ENCODE measurements at places on chromosomes 1 and 21.

- no peak for DNase-seq
Measured at GRCh38 chr1:19381261-19381660, 69.1 kb downstream of the SLC66A1 start.

GRCh38 chr1:20483833-20484518 lies 2.0 kb downstream of the CAMK2N1 start:
- DNase-seq, result no peak

GRCh38 chr1:202742496-202742895 lies 32.2 kb upstream of the SYT2 start:
- DNase-seq, result no peak

- DNase-seq, result no peak
Measured at GRCh38 chr1:5734996-5735395, 257.2 kb downstream of the NPHP4 start.

- no peak for DNase-seq
Measured at GRCh38 chr1:225534135-225534534, 106.3 kb upstream of the LBR start.

DNA sequence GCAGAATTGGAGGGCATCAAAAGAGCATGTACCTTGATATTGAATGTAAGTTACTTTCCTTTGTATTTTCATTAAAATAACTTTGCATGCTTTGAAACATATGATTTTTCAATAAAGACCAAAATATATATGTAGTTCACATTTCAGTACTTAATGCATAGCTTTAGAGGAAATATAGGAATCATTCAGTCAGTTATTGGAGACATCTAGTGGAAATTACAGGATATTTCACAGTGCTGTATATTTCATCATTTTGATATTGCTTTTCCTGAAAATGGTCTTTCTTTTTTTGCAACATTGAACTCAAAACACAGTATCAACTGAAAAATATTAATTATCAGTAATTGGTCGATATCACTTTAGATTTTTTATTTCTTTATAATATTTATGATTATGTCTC lies 375.8 kb downstream of the NCAM2 start:
- no peak for DNase-seq

DNA sequence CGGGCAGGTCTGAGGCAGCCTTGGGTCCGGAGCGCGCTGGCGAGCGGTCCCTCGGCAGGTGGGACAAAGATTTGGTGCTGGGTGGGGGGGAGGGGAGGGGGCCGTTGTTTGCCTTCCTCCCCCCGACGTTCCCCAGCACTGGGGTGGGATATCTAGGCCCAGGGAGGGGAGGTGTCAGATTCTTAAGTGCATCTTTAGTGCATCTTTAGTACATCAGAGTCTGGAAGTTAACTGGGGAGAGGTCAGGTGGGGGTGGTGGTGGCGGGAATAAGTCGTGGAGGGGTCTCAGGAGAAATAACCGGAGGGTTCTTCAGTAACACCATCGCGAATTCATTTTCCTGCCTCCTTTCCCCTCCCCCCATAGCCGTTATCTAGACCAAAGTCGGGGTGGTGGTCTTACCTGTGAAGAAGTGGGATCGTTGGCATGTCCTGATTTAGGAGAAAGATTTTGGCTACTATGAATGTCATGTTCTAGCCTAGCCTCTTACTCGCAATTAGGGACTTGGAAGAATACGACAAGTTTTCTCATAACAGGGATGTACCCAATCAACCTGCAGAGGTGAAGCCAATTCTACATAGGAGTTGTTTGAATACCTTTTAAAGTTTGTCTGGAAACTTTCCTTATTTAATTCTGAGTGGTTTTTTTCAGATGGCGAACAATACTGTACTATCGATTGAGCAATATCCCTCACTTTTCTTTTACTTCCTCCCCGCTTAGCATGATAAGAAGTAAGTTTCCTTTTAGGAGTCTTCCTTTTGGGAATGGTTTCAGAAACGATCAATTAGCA lies 886 bp downstream of the ZMYM4 start:
- DNase-seq, result no peak

- DNase-seq, result no peak
Measured at GRCh38 chr1:65577278-65577677, 156.8 kb downstream of the LEPR start.

GRCh38 chr1:30169269-30169668 lies 554.1 kb downstream of the MATN1 start:
- no peak for DNase-seq

- DNase-seq, result no peak
Measured at GRCh38 chr1:223802032-223802431, 43.7 kb downstream of the TP53BP2 start.

DNA sequence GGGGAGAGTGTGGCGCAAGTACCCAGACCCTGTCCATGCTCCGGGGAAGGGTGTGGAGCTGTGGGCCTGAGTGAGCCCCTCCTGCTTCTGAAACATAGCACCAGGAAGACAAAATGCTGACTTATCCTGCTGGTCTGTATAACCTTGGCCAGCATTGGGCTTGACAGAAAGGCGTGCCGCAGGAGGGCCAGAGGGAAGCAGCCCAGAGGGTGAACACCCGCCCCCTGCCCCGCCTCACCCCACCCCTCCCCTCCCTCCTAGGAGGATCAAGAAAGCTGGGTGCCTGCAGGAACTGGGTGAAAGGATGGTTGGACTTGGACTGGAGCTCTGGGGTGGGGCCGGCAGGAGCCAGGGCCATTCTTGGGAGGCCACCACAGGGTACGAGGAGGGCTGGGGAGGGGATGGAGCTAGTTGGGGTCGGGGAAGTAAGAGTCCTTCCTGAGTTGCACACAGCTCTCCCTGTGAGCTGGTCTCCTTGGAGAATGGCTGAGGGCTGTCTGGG lies 27.1 kb downstream of the PTPRF start:
- DNase-seq, result no peak

DNA sequence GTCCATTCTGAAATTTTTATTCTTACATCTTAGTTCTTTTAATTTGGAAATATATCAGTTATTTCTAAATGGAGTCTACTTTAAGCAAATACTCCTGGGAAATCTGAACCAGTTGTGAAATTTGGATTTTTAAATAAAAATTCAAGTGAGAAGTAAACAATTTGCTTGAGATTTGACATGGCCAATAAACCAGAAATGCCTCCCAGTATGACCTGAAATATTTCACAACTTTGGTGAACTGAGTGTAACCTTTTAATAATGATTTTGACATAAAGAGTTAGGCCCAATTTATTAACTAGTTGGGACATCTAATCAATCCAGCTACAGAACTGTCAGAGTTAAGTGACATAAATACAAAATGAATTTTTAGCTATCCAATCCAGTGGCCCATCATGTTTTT lies 192.0 kb downstream of the ZC3H11B start:
- DNase-seq, result no peak

- DNase-seq, result no peak
Measured at GRCh38 chr1:245060684-245061374, 94.0 kb upstream of the KIF26B start.

GRCh38 chr1:11822091-11822490 lies 16.1 kb downstream of the CLCN6 start:
- no peak for DNase-seq

DNA sequence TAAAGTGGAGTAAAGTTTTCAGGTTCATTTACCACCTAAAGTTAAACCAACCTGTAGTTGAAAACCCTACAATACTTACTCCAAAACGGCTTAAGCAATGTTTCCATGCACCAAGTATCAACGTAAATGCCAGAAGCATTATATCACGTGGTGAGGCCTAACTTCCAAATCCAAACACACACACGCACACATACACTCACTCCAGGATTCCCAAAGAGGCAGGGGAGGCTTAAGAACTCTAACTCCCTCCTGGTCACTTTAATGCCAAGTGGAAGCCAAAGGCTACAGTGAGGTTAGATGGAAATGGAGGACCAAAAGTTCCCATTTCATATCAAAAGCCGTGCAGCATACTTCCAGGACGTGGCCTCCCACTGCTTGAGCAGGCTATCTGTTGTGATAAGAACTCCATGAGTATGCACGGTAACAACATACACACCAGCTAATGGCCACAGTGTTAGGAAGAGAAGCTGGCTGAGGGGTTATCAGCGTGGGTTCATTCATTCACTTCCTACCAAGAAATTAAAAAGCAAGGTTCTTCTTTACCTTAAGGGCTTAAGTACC lies 224.1 kb downstream of the SLC45A1 start:
- DNase-seq, result no peak

DNA sequence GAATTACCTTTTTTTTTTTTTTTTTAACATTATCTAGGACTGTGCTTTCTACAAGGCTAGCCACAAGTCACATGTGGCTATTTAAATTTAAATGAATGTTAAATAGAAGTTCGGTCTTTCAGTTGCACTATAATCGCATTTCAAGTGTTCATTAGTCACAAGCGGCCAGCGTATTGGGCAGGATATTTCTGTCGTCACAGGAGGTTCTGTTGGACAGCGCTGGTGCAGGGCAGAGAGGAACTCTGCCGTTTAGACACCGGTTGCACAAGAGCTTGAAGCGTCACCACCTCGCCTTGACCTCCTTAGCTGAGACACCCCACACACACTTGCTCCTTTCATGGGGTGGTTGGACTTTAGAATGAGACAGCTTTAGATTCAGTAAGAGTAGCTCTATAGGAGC lies 64.1 kb downstream of the BACE2 start:
- DNase-seq, result no peak

DNA sequence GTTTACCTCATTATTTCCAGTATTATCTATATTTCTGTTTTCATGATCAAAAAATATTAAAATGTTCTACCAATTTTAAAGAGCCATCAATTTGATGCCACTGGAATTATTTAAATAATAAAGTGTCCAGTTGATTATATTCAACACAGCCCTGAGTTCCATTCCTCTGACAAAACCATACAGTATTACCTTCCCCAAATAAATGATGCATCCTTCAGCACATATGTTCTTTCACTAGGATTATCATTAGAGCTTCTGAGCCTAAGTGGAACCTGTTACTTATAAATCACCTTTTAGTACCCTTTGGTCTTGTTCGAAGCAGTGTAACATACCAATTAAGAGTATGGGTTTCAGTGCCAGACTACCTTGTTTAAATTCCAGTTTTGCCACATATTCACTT lies 17.3 kb upstream of the PLEKHO1 start:
- no peak for DNase-seq

DNA sequence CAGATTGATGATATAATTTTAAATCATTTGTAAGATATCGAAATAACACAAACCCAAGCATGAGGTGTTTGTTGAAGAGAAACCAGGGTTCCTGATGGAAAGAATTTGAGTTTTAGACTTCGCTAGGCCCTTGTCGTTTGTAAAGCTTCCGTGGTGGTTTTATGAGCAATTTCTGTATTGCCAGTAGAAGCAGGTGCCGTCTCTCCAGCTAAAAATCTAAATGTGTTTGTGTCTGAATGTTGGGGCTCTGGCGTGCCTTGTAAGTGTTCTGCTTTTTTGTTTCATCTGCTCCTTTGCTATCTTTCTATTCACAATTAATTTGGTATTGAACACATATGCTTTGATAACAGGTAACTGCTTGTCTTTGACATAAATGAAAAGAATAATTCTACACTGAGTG lies 27.5 kb downstream of the CHRM3 start:
- DNase-seq, result no peak

DNA sequence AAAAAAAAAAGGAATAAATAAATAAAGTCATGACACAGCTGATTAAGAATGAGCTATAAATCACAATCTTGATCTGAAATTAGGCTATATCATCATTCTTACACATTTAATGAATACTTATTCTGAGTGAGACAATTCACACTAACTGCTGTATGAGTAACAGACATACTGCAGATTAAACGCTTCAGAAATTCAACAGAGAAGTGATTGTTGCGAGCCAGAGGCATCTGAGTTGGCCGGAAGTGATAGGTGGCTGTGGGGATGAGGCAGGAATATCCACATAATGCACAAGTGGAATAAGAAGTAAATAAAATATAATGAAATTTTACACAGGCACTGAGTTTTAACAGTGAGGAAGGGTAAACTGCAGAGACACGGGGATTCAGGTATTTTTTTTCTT lies 142.4 kb downstream of the APP start:
- no peak for DNase-seq

GRCh38 chr1:32192220-32192948 lies 8.0 kb upstream of the CCDC28B start:
- no peak for DNase-seq

GRCh38 chr1:30191154-30191702 lies 532.2 kb downstream of the MATN1 start:
- DNase-seq, result no peak

DNA sequence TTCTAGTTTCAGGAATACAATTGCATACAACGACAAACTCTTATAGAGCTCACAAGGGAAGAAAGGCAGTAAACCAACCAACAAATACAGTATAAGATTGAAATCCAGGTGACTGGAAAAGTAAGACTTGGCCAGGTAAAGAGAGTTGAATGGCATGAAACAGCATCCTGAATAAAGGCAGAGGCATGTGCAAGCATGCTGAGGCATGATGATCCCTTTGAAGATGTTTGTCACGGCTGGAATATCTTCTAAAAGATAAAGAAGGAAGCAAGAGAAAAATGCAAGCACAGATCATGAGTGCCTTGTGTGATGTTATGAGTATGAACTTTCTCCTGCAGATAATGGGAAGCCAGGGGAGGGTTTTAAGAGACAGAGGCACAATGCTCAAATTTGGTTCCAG lies 83.3 kb upstream of the SPATA6 start:
- no peak for DNase-seq

DNA sequence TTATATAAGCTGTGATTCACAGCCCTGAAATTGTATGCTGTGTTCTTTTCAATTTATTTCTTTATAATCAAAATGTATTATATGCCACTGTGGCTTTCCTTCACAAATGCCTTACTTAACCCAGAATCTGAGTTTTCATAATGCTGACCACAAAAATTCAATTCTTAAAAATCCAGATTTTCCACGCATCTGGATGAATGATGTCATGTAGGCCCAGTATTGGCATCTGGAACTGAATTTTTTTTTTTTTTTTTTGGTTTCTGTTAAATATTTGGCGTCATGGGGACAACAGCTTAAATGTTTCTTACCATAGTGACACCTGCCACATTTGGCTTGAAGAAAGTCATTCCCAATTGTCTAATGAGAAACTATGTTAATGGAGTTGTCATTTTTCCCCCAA lies 296.8 kb downstream of the TM2D1 start:
- DNase-seq, result no peak

GRCh38 chr1:52503706-52504105 lies 49.2 kb downstream of the TUT4 start:
- DNase-seq, result no peak

DNA sequence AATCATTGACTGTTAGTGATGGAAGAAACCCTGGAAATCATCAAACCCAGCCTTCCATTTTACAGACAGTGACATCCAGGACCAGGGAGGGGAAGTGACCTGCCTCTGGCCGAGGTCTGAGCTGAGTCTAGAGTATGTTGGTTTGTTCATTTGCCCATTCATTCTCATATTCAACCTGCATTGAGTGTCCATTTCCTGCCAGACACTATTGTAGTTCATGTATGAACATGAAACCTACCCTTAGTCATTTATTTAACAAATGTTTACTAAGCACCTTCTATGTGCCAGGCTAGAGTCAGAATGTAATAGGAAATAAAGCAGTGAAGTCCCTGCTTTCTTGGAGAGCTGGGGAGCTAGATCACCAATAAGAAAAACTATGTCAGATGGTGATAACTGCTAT lies 51.3 kb downstream of the KCND3 start:
- DNase-seq, result no peak

Data from GDM1 (cell line).